ENCODE measurements at places on chromosomes 1 and 21.

DNA sequence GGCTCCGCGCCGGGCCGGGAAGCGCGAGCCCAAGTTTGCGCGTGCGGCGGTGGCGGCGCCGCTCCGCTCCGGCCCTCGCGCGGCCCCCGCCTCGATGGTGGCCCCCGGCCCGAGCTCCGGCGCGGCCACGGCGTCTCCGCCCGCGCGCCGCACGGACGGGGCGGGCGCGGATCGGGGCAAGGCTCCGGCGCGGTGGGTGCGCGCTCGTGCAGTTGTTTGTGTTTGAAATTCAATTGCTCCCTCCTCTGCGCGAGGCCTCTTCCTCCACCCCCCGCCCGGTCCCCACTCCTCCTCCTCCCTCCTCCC is at the start of gene HDGF:
HDGF (minus strand) TSS at position 225 of the 306 bp plus-strand sequence. CDS start 246 bp downstream, outside the sequence.
- no peak for DNase-seq

DNA sequence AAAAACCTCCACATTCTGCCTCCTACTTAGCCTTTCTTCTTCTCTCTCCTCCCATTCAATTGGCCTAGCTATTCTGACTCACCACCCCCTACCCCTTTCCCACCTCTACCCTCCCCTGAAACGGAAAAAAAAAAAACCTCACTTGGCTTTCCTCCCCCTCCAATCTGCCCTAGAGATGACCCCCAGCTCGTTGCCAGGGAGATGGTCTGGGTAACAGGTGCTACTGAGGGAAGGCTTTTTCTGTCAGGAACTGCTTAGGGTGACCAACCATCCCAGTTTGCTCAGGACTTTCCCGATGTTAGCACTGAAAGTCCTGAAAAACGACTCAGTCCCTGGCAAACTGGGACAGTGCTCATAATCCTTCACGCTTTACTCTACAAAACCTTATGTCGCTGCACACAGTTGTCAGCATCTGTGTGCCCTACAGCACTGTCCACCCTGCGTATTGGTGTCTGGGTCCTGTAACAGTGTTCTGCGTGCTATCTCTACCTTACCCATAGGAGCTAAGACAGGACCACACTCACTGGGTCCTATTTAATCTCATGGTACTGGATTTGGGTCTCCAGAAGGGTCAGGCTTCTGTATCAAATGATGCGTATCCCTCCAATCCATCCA is 7.7 kb upstream of the CADM3 start:
- DNase-seq, result no peak

GRCh38 chr1:26726784-26727183 is 31.0 kb downstream of the ARID1A start:
- no peak for DNase-seq

DNA sequence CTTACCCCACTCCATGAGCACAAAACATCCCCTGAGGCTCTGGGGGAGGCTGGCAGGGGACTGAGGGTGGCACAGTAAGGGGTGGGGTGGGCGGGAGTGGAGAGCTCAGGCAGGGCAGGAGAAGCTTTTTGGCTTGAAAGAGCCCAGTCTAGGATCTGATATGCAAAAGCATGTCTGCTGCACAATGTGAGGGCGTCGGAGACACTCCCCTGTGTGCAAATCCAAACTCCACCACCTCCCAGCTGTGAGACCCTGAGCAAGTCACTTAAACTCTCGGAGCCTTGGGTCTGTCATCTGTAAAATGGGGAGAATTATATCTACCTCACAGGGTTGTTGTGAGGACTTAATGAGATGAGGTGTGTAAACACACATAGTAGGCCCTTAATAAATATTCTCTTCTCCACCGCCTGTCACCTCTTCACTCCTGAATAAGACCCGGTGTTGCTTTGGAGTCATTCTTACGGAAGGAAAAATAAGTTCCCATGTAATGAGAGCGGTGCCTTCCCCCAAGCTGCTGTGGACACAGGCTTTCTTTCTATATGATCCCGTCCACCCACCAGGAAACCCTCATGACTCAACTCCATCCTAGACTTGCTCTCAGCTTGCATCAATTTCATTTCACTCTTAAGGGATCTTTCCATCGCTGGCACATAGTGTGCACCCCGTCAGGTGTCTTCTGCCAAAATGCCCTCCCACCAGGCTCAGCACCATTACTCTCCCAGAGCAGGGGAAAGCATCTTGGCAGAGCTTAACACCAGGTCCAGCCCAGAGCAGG is 12.5 kb downstream of the KCNN3 start:
- no peak for DNase-seq

GRCh38 chr1:155277902-155278688 is 832 bp downstream of the HCN3 start:
- no peak for DNase-seq

GRCh38 chr21:32386195-32386870 is 6.5 kb downstream of the URB1 start:
- DNase-seq, result no peak

- no peak for DNase-seq
These were observed 243.0 kb upstream of the RUNX1 start for GRCh38 chr21:35291973-35292627.

DNA sequence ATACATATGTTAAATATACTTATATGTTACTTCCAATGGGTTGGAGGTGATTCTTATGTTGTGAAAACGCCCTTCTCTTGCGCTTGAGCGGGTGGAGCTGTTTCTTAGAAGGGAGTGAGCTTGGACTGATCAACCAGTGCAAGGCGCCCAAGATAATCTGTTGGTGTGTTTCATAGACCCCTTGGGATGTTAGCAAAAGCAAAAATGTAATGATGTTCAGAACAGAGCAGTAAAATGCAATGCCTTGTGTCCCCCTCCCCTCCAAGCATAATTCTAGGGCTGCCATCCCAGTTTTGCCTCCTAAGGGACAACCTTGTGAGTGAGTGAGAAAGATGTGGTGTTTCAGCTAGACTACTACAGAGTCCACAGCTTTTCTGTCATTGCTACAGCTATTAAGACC is 6.2 kb upstream of the CD34 start:
- DNase-seq, result no peak

DNA sequence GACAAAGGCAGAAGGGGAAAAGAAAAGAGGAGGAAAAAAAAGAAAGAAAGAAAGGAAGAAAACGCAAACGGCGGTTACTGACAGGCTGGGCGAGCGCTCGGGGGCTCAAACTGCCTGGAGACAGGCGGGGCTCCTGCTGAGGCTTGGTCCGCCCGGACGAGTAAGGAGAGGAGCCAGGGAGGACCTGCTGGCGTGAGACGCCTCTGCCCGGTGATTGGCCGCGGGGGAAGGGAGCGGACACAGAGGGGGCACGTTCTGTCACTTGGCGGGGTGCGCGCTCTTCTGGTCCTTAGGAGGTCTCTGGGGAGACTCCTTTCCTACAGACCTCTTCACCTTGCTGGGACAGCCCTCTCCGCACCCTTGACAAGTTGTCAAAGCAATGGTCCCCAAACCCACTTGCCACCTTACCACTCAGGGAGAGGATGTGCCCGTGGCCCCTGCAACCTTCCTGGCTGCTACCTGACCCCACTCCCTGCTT is 791 bp upstream of the PIK3R3 start:
- peak; percentile 13 for DNase-seq

- DNase-seq, result no peak
These were observed 127.9 kb upstream of the DUSP10 start for GRCh38 chr1:221869779-221870178.

GRCh38 chr1:13869172-13869797 is 169.3 kb downstream of the PRDM2 start:
- DNase-seq, result no peak

- no peak for DNase-seq
These were observed 19.0 kb downstream of the YARS1 start for GRCh38 chr1:32798191-32798590.

Data from iPS DF 6.9 (cell line).